ENCODE measurements at places on chromosomes 7 and 10. TPM values are rescaled to one million over a fixed set of nuclear protein-coding genes. Genes with fewer than 3 reads are reported as not detected.

DNA sequence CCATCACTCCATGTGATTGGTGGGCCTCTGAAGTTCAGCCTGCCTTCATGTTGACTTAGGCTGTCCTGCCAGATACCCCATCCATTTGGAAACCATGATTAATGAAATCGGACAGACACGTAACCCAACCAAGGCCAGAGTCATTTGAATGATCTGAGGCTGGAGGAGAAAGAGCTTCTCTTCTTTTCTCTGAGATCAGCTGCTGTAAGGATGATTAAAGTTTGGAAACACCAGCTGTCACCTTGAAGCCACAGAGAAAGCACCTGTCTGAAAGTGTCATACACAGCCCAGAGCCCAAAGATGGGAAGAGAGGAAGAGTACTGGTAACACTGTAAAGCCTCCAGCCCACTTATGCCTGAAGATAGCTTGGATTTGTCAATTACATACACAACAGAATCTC is 22.9 kb downstream of the NEBL start:
- DNase-seq, result no peak

- no peak for DNase-seq
These were observed 173.5 kb downstream of the PLXNA4 start for GRCh38 chr7:132402751-132403245.

- DNase-seq, result no peak
These were observed 73.2 kb upstream of the ST8SIA6 start for GRCh38 chr10:17527514-17528146.

DNA sequence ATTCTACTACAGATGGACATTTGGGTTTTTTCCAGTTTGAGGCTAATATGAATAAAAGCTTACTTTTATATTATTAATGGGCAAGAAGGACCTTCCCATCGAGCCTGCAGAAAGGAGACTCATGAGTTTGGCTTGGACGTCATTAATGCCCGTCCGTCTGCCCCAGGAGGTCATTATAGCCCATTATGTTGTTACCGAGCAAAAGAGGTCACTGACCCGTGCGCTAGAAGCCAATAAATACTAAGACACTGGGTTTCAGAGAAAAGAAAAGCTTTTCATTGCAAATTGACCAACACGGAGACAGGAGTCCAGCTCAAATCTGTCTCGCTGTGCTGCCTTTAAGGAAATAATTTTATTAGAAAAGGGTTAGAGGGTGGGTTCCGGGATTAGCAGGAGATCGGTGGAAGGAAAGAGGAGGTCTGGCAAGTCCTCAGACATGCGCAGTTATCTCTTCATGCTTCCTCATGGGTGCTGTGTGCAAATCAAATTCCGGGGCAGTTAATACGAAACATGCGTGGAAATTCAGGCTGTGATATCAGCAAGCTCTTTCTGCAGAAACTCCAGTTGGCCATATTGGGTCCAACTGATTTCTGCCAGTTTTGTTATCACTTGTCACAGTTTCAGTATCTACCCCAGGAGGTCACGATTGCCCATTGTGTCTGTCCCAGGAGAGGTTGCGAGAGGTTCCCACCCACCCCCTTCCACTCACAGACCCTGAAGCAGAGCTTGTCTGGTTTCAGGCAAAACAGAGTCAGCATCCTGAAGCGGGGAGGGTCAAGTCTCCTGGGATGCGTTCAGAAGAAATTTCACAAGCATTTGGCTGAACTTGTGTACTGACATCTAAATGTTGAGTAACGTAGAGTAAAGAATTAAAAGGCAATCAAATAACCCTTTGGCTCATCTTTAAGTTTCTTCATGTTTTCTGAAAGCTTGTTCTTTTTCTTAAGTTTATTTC is 1.1 kb upstream of the GALNTL5 start:
- DNase-seq, result peak; percentile 59

- no peak for DNase-seq
These were observed 31.1 kb upstream of the COMMD3 start for GRCh38 chr10:22285130-22285529.

MASTL gene
- polyA plus RNA-seq, result 5.8 TPM

DNA sequence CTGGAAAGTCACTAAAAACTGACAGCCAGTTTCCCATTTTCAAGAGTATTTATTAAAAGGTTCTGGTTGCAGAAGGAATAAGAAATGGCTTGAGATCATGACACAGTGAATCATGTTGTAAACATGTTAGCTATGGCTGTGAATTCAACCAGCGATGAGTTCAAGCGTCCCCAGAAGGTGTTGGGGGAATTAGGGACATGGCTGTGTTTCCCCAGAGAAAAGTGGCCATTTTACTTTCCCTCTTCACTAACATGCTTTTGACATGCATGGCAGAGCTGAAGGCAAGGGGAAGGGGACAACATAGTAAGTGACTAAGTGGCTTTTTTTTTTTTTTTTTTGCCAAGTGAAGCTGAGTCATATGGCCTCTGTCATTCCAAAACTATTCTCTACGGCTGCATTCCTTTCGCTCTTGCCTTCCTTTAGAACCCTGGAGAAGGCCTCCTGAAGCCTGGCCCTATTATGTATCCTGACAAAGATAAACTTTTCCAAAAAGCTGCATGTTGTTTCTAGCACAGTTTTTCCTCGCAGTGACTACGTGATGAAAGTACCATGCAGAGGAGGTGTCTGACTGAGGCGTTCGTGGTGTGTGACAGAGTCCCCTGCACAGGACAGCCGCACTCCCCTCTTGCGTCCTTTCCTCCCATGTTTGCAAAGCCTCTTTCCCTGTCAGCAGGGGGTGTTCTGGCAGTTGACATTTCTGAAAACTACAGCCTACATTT is 46.9 kb downstream of the EGFR start:
- DNase-seq, result no peak

- no peak for DNase-seq
These were observed 83.5 kb downstream of the SGMS1 start for GRCh38 chr10:50540069-50540825.

GRCh38 chr7:148505645-148506375 is 84.8 kb upstream of the C7orf33 start:
- DNase-seq, result no peak

DNA sequence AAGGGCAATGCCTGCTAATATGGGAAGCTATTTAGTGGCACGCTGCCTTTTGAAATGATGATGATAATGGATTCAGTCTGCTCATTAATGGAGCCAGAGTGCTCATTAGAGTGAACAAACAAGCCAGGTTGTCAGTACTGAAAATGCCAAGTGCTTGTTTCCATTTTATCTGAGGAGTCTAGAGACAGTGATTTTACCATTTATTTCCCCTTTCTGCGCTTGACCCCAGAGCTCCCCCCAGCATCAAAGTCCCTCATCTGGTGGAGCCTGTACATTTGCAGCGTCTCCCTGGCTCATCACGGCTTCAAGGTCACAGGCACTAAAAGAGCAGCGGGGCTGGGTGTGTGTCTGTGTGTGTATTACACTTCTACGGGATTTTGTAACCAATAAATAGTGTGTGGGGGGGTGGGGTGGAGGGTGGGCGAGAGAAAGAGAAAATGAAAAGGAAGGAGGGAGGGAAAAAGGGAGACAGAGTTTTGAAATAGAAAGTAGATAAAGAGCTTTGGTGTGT is 553.8 kb downstream of the TFEC start:
- no peak for DNase-seq

AGBL3 gene
- polyA plus RNA-seq, result 0.35 TPM

SP8 gene
- polyA plus RNA-seq, result not detected

- DNase-seq, result no peak
These were observed 469.7 kb upstream of the COBL start for GRCh38 chr7:51786284-51786683.

GRCh38 chr10:30026578-30026977 is 32.8 kb downstream of the JCAD start:
- DNase-seq, result no peak

DNA sequence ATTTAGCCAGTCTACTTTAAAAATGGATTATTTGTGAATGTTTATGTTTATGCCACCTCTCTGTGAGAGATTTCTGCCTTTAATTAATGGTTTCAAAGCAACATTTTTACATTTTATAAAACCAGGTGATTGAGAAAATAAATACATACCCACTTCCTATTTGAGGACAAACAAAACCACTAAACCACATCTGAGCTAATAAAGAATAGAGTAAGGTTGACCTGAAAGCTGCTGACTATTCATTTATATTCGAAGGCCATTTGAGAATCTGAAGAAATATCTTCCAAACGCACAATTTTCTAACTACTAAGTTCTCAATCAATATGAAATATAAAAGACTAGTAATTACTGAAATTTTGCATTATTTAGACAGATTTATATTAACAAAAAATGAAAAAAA is 705.1 kb downstream of the XPNPEP1 start:
- DNase-seq, result no peak

DNA sequence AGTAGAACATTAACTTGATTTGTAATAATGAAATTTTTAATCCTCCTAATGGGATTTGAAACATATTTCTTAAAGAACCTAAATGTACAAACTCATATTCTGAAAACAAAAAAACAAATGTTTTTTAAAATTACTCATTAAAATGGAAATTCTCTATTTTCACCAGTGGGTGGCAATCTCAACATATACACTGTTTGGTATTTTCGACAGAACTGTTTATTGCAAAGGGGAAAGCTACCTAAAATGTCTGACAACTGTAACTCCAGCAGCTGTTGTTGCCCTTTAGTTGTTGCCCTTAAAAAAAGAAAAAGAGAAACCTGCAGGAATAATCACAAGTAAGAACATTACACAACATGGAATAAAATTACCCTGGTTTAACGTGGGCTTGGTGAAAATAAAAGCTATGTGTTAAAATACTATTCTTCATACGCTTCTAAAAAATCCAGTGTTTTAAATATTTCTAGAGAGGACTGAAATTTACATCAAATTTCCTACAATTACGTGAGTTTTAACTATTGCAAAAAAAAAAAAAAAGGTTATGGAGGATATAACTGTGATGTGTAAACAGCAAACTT is 54.5 kb downstream of the COL1A2 start:
- DNase-seq, result peak; percentile 49

GRCh38 chr7:115132096-115132495 is 210.2 kb downstream of the MDFIC start:
- DNase-seq, result no peak

GRCh38 chr10:60144099-60144498 is 237.7 kb upstream of the CCDC6 start:
- DNase-seq, result no peak

DNA sequence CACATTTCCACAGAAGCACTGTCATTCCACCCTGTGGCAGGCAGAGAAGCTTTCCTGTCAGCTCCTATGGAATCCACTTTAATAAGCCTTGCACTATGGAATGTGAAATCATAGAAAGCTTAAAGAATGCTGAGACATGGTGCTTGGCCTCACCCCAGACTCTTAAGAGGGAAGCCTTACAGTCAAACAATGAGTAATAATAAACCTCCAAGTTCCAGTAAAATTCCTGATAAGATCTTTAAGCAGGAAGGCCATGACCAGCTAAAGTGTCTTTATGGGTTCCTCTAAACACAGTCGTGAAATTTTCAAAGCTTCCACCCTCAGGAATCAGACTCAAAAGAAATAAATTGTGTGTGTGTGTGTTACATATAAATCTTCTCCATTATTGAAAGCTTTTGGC is 11.9 kb upstream of the TEX36 start:
- no peak for DNase-seq

ST7 gene
- 32.2 TPM for polyA plus RNA-seq

GPR37 gene
- polyA plus RNA-seq, result not detected

NPSR1 gene
- not detected for polyA plus RNA-seq

DNA sequence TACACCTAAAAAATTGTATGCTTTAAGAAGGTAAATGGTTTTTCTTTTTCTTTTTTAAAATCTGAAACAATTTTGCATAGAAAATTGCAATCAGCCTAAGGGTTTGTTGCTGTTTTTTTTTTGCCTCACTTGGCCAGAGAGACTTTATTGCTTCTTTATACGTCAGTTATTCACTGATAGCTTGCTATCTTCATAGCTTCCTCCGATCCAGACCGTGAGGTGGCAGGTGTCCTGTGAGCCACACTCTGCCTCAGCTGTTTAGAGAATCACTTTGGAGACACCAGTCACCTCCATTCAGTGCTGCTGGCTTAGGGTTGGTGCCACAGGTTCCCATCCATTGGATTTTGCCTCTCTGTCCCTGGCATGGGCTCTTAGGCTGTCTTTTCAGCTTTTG is 68.0 kb downstream of the HHEX start:
- DNase-seq, result no peak

DNA sequence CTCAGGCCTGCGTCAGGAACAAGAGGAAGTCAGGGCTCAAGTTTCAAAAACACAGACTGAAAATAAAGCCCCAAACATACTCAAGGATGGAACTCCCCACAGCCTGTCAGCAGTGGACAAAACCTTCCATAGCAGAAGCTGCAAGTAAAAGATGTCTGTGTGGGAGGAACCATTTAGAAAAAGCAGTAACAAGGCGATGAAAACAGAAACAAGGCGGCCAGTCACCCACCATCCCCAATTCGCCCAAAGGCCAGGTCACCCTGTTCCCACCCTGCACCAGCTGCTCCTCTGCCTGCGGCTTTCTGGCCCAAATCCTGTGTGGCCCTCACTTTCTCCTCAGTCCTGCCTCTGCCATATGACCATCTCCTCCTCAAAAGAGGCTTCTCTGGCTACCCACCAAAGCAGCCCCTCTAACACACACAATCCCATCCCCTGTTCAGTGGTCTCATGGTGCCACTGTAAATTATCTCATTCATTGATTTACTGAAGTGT is 27.8 kb downstream of the KCNMA1 start:
- DNase-seq, result no peak
